ENCODE measurements at places on chromosomes 2 and 18. TPM values are rescaled to one million over a fixed set of nuclear protein-coding genes. Genes with fewer than 3 reads are reported as not detected.

The HNRNPLL gene
- total RNA-seq: 17.8 TPM

GRCh38 chr2:242088471-242089212 is 219.1 kb downstream of the RTP5 start:
- no peaks in the 10 kb centered on the region for H3K27me3 ChIP-seq
- H3K4me1 ChIP-seq: no peaks in the 10 kb centered on the region
- peak; percentile 91 for DNase-seq
- peak overlapping the region; percentile 89 for H3K27ac ChIP-seq
- peak overlapping the region; percentile 88 for H3K4me3 ChIP-seq

The OR6B2 gene
- total RNA-seq: not detected

DNA sequence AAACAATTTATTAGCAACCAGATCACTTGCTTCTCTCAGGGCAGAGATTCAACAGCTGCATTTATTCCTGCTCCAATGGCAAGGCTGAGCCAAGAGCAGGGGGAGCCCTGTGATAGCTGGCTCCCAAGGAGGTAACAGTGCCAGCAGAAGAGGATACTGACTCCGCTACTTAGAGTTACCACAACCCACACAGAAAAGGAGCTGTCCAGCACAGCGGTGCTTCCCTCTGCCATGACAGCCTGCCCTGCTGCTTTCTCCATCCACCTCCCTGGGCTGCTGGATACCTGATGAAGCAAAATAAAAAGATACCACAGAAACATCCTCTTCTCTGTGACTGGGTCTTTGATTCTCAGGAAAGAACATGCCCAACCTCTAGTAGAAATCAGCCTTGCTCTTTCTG is 467.2 kb downstream of the LRRTM4 start:
- no peaks in the 10 kb centered on the region for H3K27me3 ChIP-seq
- no peak for DNase-seq
- H3K36me3 ChIP-seq: no peaks in the 10 kb centered on the region

- no peaks in the 10 kb centered on the region for H3K36me3 ChIP-seq
- no peak overlapping the region for H3K27ac ChIP-seq
- H3K27me3 ChIP-seq: no peaks in the 10 kb centered on the region
- H3K4me3 ChIP-seq: no peak overlapping the region
- no peak for DNase-seq
These were observed 885.0 kb downstream of the SLC4A3 start for GRCh38 chr2:220512419-220512818.

The PAIP2B gene
- 21.3 TPM for total RNA-seq

The NIFK gene
- 14.9 TPM for total RNA-seq

GRCh38 chr2:108270346-108270745 is 18.3 kb upstream of the SULT1C2 start:
- DNase-seq: no peak
- H3K27me3 ChIP-seq: no peaks in the 10 kb centered on the region
- no peaks in the 10 kb centered on the region for H3K36me3 ChIP-seq
- no peaks in the 10 kb centered on the region for H3K4me1 ChIP-seq
- H3K27ac ChIP-seq: no peak overlapping the region

- H3K27me3 ChIP-seq: no peaks in the 10 kb centered on the region
- no peak for DNase-seq
These were observed 104.7 kb upstream of the STPG4 start for GRCh38 chr2:47259829-47260228.

- no peak overlapping the region for H3K4me3 ChIP-seq
- H3K27ac ChIP-seq: no peak overlapping the region
- no peaks in the 10 kb centered on the region for H3K4me1 ChIP-seq
These were observed 34.4 kb downstream of the CDK15 start for GRCh38 chr2:201840726-201841125.

The SCYGR4 gene
- total RNA-seq: not detected

The SGO2 gene
- total RNA-seq: 2.5 TPM

GRCh38 chr2:44275927-44276303 is 635 bp downstream of the SLC3A1 start:
- H3K4me3 ChIP-seq: no peak overlapping the region
- H3K27ac ChIP-seq: no peak overlapping the region
- H3K36me3 ChIP-seq: no peaks in the 10 kb centered on the region

DNA sequence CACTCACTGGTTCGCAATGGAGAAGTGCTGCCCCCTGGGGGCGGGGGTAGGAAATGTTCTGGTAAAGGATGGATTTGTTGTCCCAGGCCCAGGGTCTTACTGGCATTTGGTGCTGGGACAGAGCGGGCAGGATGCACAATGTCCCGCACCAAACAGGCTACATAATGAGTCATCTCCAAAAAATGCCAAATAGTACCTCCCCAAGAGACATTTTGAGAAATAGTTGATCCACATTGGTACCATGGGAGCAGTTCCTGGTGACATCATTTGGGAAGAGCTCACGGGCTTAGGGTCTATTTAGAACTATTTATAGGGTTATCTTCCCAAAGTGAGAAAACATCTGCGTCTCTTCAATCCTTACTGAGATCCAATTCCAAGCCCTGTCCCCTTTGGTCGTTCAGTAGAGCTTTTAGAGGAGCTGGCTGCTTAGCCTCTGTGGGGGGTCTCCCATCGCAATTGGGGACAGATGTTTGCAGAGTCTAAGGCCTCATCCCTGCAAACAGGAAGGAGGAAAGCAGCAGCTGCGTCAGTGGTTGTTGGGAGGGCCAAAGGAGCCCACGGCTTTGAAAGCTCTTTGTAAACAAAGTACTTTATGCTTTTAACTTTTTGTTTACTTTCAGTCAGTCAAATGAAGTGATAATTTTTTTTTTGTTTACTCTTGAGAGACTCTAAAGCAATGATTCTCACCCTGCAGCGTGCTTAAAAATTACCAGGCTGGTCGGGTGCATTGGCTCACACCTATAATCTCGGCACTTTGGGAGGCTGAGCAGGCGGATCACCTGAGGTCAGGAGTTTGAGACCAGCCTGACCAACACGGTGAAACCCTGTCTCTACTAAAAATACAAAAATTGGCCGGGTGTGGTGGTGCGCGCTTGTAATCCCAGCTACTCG is 49.3 kb downstream of the GREB1 start:
- H3K27ac ChIP-seq: peak overlapping the region; percentile 32
- H3K36me3 ChIP-seq: no peaks in the 10 kb centered on the region
- no peak for DNase-seq
- H3K4me1 ChIP-seq: peaks cover 11% of the 10 kb centered on the region
- no peak overlapping the region for H3K4me3 ChIP-seq
- no peaks in the 10 kb centered on the region for H3K27me3 ChIP-seq

The PKP4 gene
- 39.2 TPM for total RNA-seq

DNA sequence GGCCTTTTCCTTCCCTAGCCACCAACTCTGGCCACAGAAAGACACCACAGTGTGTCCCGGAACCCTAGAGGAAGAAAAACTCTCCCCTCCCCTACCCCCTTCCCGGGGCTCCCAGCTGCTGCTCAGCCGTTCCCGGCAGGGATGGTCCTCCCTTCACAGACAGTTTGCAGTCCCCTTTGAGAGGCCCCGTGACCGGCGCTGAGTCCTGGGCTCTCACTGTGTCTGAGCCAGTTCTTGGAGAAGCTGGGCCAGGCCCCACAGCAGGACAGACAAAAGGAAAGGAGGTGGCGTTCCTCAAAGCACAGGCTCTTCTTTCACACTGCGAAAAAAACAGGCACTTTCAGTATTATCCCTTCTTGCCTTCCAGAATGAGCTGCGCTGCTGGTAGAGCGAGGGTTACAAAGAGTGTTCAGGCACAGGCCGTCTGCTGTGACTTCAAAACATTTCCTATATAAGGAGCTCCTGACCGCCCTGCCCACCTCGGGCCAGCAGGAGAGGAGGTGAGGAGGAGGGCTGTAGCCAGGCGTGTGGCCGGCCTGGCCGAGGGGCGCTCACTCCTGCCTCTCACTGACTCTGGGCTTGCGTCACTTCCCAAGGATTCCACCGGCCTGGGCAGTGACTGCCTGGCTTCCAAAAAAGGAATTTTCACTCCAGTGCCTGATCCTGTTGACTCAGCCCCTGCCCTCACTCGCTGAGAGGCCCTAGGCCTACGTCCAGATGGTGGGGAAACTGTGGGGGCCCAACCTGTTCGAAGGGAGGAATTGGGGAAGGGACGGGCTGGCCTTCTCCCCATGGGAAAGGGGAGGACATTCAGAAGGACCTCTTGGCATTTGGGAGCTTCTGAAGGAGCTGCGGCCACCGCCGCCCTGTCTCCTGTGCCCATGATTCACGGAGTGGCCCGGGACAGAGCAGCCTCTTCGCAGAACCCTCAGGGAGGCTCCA is 24.9 kb downstream of the CIDEA start:
- peak; percentile 93 for DNase-seq
- no peaks in the 10 kb centered on the region for H3K36me3 ChIP-seq
- H3K27me3 ChIP-seq: no peaks in the 10 kb centered on the region
- peak overlapping the region; percentile 96 for H3K27ac ChIP-seq

The LAMA3 gene
- 6.4 TPM for total RNA-seq
